ENCODE measurements at places on chromosomes 2 and 18.

DNA sequence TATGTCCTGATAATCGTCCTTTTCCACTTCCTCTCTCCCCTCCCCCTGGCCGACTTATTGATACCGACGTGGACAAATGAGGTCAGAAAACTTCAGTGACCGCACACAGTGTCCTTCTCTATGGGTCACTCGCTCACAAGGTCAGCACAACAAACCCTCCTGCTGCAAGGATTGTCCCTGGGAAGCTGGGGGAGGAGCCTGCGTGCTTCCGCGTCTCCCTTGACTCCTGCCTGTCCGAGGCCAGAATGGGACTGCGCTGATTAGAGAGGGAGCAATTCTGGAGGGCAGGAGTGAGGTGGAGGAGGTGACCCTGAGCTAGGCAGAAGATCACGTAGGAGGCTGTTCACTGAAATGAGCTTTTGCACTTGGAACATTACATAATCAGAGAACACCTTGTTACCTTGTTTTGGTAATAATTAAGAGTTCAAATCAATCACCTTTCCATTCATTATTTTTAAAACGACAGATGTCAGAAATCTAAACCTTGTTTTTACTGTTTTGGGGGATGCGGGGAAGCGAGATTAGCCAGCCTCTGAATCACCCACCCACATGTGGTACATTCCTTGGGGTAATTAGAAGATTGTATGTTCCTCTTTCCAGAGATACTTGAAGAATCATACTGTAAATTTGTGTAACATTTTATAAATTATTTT lies 70.6 kb downstream of the CTAGE1 start:
- no peak for DNase-seq

DNA sequence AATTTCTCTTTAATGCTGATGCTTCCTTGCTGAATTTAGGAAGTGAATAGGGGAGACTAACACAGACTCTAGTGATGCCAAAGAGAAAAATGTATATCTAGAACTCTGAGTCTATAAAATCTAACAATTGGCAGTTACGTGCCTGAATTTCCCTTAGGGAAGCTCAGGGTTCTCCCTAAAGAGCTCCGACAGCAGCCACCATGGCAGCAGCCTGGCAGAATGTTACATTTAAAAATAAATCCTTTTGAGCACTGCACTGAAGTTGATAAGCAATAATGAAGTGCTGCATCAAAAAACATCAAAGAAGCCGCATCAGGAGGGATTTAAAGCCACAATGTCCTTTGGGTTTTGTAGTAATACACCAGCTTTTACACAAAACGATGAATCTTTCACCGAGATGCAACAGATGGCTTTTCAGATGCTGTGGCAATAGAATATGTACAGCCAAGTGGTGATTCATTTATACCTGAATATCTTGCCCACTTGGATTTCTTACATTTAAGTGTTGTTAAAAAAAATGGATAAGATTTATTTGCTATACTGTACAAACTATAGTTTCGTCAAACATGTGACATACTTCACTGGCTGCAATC lies 291.2 kb upstream of the SESTD1 start:
- peak; percentile 9 for DNase-seq

- no peak for DNase-seq
These were observed 22.8 kb downstream of the TTLL4 start for GRCh38 chr2:218733171-218734021.

GRCh38 chr18:21593540-21594257 lies 6.8 kb downstream of the ESCO1 start:
- DNase-seq = no peak

- no peak for DNase-seq
These were observed 95.7 kb downstream of the TEX51 start for GRCh38 chr2:126994340-126994777.

DNA sequence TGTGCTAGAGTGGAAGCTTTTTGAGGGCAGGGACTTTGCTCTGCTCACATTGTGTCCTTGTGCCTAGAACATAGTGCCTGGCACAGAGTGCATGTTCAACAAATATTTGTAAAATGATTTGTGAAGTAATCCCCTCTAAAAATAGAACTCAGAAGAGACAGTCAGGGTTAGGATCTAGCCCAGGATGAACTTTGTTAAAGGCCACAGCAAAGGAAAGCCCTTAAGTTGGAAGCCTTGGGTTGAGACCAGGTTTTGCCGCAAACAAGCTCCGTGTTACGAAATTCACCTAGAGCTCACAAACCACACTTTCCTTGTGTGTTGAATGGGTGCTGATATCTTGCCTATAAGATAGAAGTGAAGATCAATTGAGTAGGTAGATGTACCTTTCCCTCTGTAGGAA lies 84.2 kb downstream of the SETBP1 start:
- no peak for DNase-seq

- DNase-seq = no peak
These were observed 75.3 kb downstream of the OSBPL6 start for GRCh38 chr2:178269438-178270224.

DNA sequence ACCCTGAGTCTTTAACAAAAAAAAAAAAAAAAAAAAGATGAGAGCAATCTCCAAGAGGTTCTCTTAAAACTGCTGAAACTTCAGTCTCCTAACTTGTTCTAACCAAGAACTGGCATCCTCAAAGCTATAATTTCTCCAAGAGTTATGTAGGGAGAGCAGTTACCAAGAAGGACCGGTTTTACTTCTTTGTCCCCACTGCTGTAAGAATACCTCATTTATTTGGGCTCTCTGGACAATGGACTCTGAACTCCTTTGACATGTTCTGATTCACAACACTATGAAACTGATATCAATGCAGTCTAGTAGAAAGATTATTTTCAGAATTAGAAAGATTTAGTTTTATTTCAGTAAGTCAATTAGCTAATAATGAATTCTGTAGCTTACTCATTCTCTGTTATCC lies 84.5 kb upstream of the DTNB start:
- no peak for DNase-seq

GRCh38 chr2:112698834-112699515 lies 21.8 kb upstream of the NT5DC4 start:
- no peak for DNase-seq

- DNase-seq = no peak
These were observed 32.9 kb downstream of the UBR3 start for GRCh38 chr2:169860149-169860548.

DNA sequence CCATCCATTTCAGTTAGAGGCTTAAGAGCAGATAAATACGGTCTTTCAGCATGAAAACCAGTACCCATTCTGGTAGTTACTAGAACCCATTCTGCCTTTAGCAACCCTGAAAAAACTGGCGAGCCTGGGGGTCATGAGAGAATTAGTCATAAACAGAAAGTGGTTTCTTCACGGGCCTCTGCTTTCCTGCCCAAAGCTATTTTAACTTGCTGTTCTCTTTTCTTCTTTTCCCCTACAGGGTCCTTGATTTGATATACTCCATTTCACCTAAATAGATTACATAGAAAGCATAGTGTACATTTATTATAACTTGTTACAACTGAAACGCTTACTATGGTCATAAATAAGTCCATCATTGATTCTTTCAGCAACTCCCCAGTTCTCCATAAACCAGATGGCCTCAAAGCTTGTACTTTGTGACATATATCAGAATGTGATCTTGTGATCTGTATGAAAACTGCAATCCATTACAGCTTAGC lies 48.3 kb downstream of the WDFY1 start:
- DNase-seq = no peak

DNA sequence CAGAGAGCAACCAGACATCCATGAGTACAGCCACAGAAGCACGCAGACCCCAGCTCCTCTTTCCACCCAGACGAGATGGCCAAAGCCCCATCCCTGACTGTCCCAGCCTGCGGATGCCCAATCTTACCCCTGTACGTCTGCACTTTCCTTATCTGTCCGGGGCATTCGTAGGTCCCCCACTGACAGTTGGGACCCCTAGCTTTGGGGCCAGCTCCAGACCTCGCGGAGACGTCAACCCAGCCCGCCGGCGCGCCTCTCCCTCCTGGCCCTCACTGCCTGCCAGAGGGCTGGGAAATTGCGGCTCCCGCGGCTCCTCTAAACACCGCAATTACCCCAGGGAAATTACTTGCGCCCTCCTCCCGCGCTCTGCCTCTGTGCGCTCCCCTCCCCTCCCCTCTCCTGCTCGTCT lies 2.3 kb downstream of the ECEL1 start:
- no peak for DNase-seq

GRCh38 chr2:240796543-240797499 lies 23.2 kb downstream of the KIF1A start:
- DNase-seq = no peak

DNA sequence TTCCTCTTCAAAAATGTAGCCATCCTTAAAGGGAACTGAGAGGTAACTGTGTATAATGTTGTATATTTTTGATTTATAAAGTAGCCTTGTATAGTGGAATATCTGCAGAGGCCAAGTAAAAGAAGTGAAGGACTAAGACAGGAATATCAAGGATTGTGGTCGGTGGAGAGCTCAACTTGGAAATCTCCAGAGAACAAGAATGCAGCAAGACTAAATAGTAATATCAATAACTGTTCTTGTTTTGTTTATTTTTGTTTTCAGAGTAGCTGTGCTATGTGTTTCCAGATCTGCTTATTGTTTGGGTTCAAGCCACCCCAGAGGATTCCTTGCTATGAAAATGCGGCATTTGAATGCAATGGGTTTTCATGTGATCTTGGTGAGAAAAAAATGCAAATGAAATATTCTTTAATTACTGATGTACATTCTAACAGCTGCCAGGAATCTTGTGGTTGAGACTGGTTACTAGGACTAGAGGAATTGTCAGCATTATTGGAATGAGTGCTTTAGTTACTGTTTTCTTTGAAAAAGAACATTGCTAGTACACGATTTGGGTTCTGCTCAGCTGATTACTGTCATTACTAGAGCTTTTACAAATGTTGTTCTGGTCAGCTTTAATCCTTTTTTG lies 25.0 kb downstream of the FASTKD2 start:
- DNase-seq = no peak

- DNase-seq = no peak
These were observed 1.8 kb upstream of the ABI2 start for GRCh38 chr2:203326356-203326755.

- no peak for DNase-seq
These were observed 122.3 kb downstream of the HNMT start for GRCh38 chr2:138086576-138086975.

- DNase-seq = no peak
These were observed 163.7 kb upstream of the WDSUB1 start for GRCh38 chr2:159450180-159450579.

DNA sequence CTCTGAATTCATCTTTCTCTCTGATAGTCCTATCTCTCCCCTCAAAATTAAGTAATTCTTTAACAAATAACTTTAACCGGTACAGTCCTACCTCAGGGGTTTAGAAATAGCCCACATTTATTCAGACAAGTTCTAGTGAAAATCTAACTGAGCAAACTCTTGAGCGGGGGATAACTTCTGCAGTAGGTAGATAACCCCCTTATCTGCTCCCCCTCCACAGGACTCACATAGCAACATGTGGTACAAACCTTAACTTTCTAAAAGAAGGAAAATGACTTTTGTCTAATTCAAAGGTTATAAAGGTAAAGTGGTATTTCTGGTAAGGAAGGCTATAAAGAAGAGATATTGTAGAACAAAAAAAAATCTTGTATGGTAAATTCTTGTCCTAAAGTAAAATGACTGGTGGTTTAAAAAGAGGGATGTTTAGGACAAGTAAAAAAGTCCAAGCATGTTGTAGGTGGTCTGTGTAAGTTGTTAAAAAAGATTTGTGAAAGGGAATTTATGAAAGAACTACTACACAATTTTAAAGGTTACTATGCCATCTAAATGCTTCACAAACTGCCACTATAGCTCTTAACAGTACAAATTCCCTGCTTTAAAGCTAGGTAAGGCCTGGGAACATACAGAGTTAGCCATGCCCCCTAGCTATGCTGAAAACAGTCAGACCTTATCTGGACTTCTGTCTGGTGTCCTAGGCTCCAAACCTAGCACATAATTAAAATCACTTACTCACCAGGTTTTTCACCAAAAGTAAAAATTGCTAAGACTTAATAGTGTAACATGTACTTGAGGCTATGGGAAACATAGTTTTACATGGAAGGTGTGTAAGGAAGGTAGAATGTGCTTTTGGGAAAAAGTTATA lies 8.1 kb upstream of the RPIA start:
- no peak for DNase-seq

- DNase-seq = no peak
These were observed 169.2 kb downstream of the ASB1 start for GRCh38 chr2:238595750-238596570.
